B cell (primary cell): ENCODE measurements at places on chromosomes 16 and 17. TPM values are rescaled to one million over a fixed set of nuclear protein-coding genes. Genes with fewer than 3 reads are reported as not detected.

LGALS9B gene
- polyA plus RNA-seq: not detected in 2 replicates

MYL4 gene
- polyA plus RNA-seq: 0.16 and 0.26 TPM in 2 replicates

HOXB2 gene
- polyA plus RNA-seq: 3.1 and 9.2 TPM in 2 replicates

ZNF771 gene
- polyA plus RNA-seq: 3.7 and 4.1 TPM in 2 replicates

SCARF1 gene
- 0.54 and 0.74 TPM in 2 replicates for polyA plus RNA-seq

C1QTNF8 gene
- polyA plus RNA-seq: not detected in 2 replicates

RNU2-1 gene
- not detected in 2 replicates for polyA plus RNA-seq

DNA sequence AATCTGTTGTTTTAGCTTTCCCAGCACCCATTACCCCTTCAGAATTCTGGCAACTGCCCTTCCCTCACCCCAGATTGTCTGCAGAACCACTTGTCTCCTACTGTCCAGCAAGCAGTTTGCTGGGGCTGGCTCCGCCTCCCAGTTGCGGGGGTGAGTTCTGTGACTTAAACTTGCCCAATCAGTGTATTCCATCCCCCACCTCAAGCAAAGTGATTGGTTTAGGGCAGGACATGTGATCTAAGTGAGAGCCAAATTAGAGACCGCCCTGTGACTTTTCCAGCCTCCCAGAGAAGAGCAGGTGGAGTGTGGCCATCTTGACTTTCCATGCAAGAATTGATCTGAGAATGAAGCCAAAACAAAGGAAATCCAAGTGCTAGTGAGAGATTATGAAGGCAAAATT, 22.7 kb upstream of the SRCIN1 start:
- no peak for DNase-seq

GRCh38 chr16:14150796-14151195, 79.7 kb downstream of the MRTFB start:
- DNase-seq: no peak

- DNase-seq: peak; percentile 88
Measured at GRCh38 chr17:44774271-44775135, 15.7 kb downstream of the ADAM11 start.

- no peak for DNase-seq
Measured at GRCh38 chr17:57615836-57616757, 129.0 kb downstream of the CCDC182 start.

GRCh38 chr17:13537167-13537731, 64.5 kb downstream of the HS3ST3A1 start:
- no peak for DNase-seq

GRCh38 chr17:17491546-17491988, 4.6 kb downstream of the RASD1 start:
- no peak for DNase-seq

- peak; percentile 78 for DNase-seq
Measured at GRCh38 chr16:11586856-11587642, at the start of gene LITAF. Gene LITAF, minus strand, starts transcription at chr16:11586919. Its CDS starts 30,189 bp downstream, at chr16:11556730.

GRCh38 chr16:3188925-3189825, 1.2 kb downstream of the OR1F1 start:
- peak; percentile 58 for DNase-seq

DNA sequence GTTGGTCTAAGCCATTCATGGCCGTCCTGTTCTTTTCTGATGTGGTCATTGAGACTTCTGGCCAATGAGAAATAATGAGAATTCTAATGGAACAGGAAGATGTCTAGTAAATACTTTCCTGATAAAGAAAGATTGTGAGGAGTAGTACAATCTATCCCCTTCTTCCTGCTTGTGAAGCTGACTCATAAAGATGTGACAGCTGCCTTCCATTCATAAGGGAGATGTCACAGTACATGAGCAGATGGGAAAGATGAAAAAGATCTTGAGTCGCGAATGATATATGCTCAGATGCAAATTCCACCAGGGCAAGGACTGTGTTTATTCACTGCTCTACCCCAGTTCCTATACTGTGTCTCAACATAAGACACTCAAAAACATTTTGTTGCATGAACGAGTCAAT, 111.7 kb upstream of the FOXF1 start:
- DNase-seq: no peak

- DNase-seq: no peak
Measured at GRCh38 chr16:56672761-56673536, 3.3 kb downstream of the MT1H start.

- DNase-seq: no peak
Measured at GRCh38 chr17:16887523-16888095, 84.3 kb downstream of the TNFRSF13B start.

GRCh38 chr16:17316005-17316404, 154.8 kb downstream of the XYLT1 start:
- DNase-seq: no peak
